ENCODE measurements at places on chromosomes 7 and 10.
A peak's percentile ranks its signal among the peaks of the same experiment; 100 is the strongest.

- DNase-seq: no peak
These were observed 91.5 kb downstream of the NEURL1 start for GRCh38 chr10:103585011-103585405.

DNA sequence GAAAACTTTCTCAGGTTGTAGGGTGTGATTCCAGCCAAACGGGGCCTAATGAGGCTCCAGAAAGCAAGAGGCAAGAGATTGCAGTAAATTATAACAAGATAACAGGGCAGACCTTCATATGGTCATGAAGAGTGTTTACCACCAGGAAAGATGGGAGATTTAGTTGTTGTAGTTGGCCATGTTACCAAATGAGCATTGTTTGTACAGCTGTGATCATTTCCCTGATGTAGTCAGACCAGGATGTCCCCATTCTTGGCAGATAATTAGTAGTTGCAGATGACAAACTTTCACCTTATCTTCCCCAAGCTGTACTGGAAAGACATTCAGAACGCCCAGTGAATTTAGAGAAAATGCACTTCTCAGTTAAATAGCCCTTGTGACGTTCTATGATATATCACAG is 630.8 kb downstream of the ANKRD7 start:
- DNase-seq: no peak

DNA sequence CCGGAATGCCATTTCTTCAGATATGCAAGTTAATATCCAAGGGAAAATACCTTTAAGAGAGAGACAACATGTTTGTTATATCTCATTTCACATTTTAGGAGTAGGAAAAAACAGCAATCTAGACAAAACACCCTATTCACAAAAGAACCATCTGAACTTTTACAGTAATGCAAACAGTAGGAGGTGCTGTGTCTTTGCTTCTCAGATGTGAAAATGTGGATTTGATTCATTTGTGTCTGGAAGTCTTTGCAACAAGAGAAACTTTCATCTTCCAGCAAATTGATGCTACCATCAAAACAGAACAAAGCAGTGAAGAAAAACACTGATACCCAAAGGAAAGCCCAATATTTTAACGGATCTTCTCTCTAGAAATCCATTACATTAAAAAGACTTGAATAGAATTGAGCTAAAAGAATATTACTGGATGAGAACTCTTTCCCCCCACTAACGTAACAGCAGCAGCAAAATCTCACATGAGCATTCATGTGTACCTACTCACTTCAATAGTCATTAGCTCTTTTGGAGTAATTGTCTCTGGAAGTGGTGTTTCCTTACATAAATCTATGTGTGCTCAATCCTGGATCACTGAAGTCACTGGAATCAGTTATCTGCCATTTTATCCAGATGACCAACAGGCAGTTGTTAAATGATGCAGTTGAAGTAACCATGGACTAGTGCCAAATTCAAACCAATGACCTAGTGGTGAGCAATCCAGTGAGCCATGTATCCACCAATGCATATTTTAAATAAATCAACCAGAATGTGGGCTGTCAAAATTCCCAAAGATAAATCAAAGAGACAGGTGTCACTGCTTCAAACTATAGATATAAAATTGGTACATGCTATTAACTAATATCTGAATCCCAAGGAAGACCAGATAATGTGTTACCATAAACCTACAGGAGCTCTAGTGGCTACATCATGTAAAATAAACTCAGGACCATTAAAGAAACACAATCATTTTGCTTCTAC is 1.8 kb downstream of the SEMA3C start:
- DNase-seq: no peak

GRCh38 chr10:103712898-103713498 is 142.4 kb downstream of the SH3PXD2A start:
- DNase-seq: peak; percentile 67

DNA sequence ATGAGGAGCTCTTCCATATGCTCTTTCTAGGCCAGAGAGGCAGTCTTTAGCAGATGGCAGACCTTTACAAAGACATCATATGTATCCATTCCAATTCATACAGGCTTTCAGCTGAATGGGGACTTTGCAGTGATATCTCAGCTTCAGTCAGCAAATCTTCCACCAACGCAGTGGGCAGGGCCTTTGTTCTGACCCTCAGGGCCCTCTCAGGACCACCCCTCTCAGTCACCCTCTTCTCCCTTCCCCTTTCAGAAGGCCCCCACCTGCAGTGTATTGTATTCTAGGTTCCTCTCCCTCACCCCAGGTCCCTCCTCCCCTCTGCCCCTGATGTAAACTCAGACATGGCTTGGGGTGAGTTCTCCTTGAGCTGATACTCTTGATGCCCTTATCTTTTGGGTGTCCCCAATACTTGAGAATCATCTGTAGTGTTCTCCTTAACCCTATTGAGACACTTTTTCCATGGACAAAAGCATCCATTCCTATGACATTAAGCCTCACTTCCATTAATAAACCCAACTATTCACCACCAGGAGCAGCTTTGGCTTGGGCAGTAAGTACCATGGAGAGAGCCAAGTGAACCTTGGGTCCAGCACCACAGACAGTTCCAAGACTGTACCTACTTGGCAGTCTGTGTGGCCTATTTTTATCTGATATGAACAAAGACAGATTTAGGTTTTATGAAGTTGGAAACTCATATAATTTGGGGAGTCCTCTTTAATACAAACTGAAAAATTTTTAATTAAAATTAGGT is 62.7 kb downstream of the ADCYAP1R1 start:
- no peak for DNase-seq

DNA sequence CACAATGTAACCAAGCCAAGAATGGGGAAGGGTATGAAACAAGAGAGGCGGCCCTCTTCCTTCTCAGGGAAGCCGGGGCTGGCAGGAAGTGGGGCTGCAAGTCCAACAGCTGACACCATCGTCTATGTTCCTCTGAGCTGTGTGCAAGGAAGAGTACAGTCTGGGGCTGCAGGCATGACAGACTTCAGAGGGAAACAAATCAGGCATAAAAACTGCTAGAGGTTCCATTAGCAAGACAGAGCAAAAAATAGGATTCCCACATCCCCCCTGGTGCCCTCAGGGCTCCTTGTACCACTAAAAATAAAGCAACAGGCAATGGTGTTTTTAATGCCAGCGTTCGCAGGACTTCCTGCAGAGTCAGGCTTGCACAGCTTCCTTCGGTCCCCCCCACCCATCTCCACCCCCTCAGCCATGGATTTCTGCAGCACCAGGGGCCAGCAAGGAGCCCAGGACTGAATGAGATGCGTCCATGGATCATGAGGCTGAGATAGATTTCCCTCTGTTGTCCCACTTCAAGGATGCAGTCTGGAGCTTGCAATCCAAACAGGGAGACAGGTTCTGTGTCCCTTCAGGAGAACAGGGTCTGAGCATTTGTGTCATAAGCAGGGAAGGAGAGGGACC is 34.6 kb downstream of the KCNMA1 start:
- DNase-seq: no peak

GRCh38 chr7:133853706-133854276 is 273.3 kb upstream of the LRGUK start:
- no peak for DNase-seq

GRCh38 chr10:63236113-63236935 is 103.2 kb downstream of the NRBF2 start:
- no peak for DNase-seq

- no peak for DNase-seq
These were observed 141.1 kb downstream of the CDK14 start for GRCh38 chr7:90736968-90737939.

DNA sequence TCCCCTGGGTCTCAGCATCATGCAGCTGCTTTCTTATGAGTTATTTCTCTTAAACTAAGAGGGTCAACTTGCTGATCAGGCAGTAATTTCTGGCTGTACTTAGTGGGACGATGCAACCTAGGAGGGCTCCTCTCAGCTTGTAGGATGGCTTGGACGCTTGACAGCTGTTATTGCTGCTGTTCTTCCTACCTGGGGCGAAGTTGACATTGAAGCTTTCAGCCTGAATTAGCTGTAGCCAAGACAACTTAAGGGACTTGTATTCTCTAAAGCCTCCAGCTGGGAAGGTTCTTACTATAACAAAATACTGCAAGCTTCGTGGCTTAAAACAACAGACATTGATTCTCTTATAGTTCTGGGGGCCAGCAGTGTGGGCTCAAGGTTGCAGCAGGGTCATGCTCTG is 224.9 kb downstream of the ACTR3B start:
- no peak for DNase-seq

- no peak for DNase-seq
These were observed 310.0 kb downstream of the PPP1R3A start for GRCh38 chr7:113608782-113609181.

- DNase-seq: no peak
These were observed 258.1 kb upstream of the GRB10 start for GRCh38 chr7:51040787-51041186.

DNA sequence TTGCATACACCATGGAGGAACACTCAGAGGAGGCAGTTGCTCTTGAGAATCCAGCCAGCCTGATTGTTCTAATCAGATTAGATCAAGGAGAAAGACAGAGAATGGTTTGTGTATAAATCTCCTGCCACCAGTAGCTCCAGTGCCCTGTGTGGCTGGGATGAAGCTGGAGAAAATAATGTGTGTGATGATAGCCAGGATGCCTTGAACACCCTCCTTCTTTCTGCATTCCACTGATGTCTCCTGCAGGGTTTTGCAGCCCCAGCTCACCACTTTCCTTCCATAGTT is 614.7 kb upstream of the FOXK1 start:
- no peak for DNase-seq

Data from activated CD8-positive, alpha-beta memory T cell treated with anti-CD3 and anti-CD28 coated beads for 1 hour (primary cell).